GM06990 (cell line): ENCODE measurements at places on chromosomes 4 and X.

GRCh38 chr4:2598511-2599303 is 62.3 kb downstream of the FAM193A start:
- DNase-seq: peak; percentile 51

GRCh38 chr4:7399440-7400234 is 35.1 kb downstream of the PSAPL1 start:
- no peak for DNase-seq

- DNase-seq: no peak
These were observed 83.7 kb upstream of the DHRSX start for GRCh38 chrX:2584251-2585157.

- no peak for DNase-seq
These were observed 194.0 kb upstream of the MAB21L2 start for GRCh38 chr4:150387981-150388380.

GRCh38 chr4:84492737-84493091 is 6.4 kb downstream of the NKX6-1 start:
- no peak for DNase-seq

GRCh38 chr4:145375416-145375815 is 106.2 kb upstream of the SMAD1 start:
- DNase-seq: peak; percentile 1

- no peak for DNase-seq
These were observed 55.3 kb upstream of the PRPS1 start for GRCh38 chrX:107573016-107573415.

- DNase-seq: no peak
These were observed 87.7 kb downstream of the FAM53A start for GRCh38 chr4:1596393-1596792.

- no peak for DNase-seq
These were observed 35.7 kb upstream of the GABRQ start for GRCh38 chrX:152601848-152602616.

DNA sequence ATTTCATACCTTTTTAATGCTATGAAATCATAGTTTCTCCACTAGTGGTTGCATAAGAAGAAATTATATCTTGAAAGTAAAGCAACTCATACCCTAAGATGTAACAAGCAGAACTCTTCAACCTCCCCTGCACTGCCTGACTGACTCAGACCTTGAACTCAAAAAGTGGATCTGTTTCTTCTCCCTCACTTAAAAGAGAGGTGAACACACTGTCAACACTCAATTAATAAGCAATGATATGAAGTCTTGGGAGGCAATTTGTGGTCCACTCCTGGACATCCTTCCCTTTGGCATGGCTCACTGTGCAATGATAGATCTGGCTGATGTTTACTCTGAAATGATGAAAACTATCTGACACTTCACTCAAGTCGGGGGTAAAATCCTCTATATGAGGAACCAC is 282.0 kb upstream of the DKK2 start:
- DNase-seq: no peak

- DNase-seq: no peak
These were observed 628.8 kb downstream of the SPRY1 start for GRCh38 chr4:124025428-124025827.

- DNase-seq: no peak
These were observed 72.0 kb downstream of the PRPS1 start for GRCh38 chrX:107700317-107700774.

DNA sequence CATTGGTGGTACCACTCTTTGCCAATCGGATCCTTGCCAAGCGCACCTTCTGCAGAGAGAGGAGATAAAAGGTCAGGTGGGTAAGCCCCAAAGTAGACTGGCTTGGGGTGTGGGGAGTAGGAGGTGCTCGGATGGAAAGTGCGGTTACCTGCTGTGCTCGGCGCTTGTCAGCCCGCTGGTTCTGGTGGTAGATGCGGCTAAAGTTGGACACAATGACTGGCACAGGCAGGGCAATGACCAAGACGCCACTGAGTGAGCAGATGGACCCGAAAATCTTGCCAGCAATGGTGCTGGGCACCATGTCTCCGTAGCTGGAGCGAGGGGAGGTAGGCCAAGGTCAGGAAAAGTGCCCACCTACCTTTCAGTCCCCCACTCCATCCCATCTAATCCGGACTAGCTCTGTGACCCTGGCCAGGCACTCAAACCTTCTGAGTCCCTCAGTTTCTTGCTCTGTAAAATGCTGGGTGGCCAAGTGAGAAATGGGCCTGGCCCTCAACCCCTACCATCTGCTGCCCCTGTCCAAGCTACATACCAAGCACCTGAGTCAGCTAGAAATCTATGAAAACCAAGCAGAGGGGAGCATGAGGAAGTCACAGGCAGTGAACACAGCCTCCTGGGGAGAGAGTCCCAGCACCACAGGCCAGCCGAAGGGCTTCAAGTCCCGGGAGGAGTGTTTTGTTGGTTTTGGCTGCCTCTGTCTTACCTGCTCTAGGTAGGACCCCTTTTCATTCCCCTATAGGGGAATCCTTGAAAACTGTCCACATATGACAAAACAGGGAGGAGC is 4.7 kb downstream of the KCND1 start:
- no peak for DNase-seq

DNA sequence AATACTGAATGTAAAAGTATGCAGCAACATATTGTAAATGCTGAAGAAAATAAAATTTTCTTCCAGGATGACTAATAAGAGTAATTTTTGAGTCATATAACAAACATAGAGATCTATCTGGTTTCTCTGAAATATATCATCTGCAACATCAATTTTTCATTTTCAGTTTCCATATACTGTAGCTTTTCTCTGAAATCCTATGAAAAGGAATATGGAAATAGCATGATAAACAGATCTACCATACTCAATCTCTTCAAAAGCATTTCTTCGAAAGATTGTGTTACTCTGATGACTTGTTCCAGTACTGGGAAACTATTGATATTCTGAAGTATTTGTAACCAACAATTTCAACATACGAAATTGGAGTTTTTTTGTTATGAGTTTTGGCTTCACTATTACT is 1156.7 kb downstream of the FAM133A start:
- peak; percentile 6 for DNase-seq

- no peak for DNase-seq
These were observed 110.3 kb upstream of the SCML1 start for GRCh38 chrX:17627026-17627425.

- DNase-seq: no peak
These were observed 44.8 kb downstream of the MSN start for GRCh38 chrX:65712005-65712806.

DNA sequence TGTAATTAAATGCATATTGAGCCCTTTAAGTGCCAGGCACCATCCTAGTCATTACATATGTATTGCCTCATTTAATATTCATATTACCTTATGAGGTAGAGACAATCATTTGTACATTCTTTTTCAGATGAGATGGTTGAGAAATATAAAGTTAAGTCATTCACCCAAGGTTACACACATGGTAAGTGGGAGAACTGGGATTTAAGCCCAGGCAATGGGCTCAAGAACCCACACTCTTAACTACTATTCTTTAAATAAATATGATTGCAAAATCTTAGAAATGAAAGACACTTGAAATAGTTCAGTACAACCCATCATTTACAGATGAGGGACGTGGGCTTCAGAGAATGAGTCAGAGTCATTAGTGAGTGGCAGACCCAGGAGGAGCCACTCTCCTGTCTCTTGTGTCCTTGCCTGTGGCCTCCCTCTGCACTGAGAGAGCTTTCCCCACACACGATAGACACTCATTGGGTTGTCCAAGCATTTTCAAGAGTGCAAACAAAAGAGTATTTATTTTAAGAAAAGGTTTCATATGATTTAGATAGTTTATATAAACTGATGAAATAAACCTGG is 60.8 kb downstream of the NPY1R start:
- DNase-seq: no peak

DNA sequence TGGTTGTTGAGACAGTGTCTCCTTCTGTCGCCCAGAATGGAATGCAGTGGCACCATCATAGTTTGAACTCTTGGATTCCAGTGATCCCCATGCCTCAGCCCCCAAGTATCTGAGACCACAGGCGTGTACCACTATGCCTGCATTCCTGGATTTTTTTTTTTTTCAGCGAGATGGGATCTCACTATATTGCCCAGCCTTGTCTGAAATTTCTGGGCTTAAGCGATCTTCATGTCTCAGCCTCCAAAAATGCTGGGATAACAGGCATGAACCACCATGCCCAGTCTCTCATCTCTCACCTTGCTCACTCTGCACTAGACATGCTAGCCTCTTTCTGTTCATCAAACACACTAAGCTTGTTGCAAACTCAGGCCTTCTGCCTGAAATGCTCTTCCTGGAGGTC is 104.1 kb downstream of the UBE2K start:
- no peak for DNase-seq

GRCh38 chr4:152369203-152369901 is 166.5 kb downstream of the FBXW7 start:
- DNase-seq: no peak

DNA sequence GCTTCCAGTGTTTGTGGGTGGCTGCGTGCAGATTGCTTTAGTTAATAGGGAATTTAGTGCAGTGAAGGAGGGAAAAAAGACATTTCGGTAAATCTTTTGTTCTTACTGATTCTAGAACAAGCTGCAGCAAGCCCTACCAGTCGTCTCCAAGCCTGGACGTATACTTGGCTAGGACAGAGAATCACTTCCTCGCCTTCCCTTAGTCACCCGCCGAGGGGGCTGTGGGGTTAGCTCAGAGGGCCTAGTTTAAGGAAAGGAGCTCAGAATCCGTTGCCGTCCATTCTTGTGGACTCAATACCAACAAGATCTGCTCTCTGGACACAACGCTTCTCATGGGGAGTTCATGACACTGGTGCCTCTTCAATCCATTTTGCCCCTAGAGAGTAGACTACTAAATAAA is 36.3 kb upstream of the FAT1 start:
- no peak for DNase-seq

GRCh38 chrX:15469613-15470012 is 23.5 kb downstream of the PIR start:
- DNase-seq: no peak

GRCh38 chrX:68461576-68461975 is 28.3 kb upstream of the OPHN1 start:
- DNase-seq: no peak

DNA sequence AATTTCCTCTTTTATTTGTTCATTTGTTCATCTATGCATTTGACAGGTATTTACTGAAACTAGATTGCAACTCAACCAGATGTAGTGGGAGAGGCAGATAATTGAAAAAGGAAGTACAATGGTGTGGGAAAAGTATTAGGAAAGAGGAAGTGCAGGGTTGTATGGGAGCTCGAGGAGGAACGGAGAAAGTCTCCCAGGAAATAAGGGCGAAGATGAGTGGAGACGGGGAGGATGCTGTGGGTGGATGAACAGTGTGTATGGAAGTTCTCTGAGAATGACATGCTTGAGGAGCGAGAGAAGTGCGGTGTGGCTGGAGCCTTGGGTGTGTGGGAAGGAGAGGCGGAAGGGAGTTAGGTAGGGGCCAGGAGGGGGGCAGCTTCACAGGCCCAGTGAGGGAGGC is 87.5 kb upstream of the DHX15 start:
- DNase-seq: no peak

GRCh38 chr4:119080721-119081541 is 54.7 kb upstream of the MYOZ2 start:
- no peak for DNase-seq

- no peak for DNase-seq
These were observed 101.2 kb upstream of the DUSP21 start for GRCh38 chrX:44742480-44743155.

DNA sequence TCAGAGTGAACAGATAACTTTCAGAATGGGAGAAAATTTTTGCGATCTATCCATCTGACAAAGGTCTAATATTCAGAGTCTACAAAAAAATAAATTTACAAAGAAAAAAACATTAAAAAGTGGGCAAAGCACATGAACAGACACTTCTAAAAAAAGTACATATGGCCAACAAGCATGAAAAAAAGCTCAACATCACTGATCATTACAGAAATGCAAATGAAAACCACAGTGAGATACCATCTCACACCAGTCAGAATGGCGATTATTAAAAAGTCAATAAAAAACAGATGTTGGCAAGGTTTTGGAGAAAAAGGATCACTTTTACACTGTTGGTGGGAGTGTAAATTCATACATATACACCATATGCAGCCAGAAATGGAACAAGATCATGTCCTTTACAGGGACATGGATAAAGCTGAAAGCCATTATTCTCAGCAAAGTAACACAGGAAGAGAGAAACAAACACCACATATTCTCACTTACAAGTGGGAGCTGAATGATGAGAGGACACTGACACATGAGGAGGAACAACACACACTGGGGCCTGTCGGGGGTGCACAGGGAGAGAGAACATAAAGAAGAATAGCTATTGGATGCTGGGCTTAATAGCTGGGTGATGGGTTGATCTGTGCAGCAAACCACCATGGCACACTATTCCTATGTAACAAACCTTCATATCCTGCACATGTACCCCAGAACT is 41.6 kb upstream of the ITM2A start:
- DNase-seq: no peak

GRCh38 chr4:102180046-102180445 is 165.2 kb downstream of the SLC39A8 start:
- DNase-seq: no peak

GRCh38 chr4:71593311-71593710 is 190.6 kb downstream of the GC start:
- DNase-seq: no peak

- DNase-seq: no peak
These were observed 126.4 kb downstream of the FHIP1A start for GRCh38 chr4:151535366-151535765.

- DNase-seq: no peak
These were observed 163.1 kb downstream of the CPE start for GRCh38 chr4:165541851-165542459.

GRCh38 chr4:87150498-87151261 is 69.7 kb downstream of the KLHL8 start:
- peak; percentile 14 for DNase-seq

GRCh38 chrX:83186632-83187031 is 321.5 kb upstream of the POU3F4 start:
- DNase-seq: no peak

GRCh38 chr4:24143741-24144140 is 253.9 kb upstream of the PPARGC1A start:
- DNase-seq: no peak

GRCh38 chrX:134512566-134512965 is 52.6 kb downstream of the HPRT1 start:
- DNase-seq: no peak
